PC-3 (cell line): ENCODE measurements at places on chromosomes 7 and 10. TPM values are rescaled to one million over a fixed set of nuclear protein-coding genes. Genes with fewer than 3 reads are reported as not detected.

Gene SLC13A1
- total RNA-seq = not detected in 2 replicates

- DNase-seq = peak; percentile 41
Observed at GRCh38 chr7:29413626-29414136, 150.0 kb upstream of the PRR15 start.

DNA sequence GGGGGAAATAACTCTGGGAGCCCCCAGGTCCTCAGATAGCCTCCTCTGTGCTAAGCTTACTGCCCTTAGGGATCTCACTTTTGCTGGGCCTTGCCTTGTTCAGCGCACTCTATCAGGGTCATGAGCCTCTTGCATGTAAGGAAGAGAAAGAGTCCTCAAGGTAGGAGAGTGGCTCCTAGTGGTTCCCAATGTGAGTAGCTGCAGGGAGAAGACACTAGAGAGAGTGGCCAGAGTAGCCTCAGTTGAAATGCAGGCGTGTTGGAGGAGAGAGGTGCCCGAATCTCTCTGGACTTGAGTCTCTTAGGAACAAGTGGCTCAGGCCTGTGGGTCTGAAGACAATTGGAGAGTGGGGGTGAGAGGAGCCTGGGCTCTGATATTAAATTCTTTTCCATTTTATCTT lies 94.3 kb upstream of the SORCS3 start:
- no peak for DNase-seq

- peak; percentile 95 for DNase-seq
Observed at GRCh38 chr10:97718659-97719142, 5.2 kb downstream of the MARVELD1 start.

Gene ARHGEF5
- 15.5 and 17.7 TPM in 2 replicates for total RNA-seq

DNA sequence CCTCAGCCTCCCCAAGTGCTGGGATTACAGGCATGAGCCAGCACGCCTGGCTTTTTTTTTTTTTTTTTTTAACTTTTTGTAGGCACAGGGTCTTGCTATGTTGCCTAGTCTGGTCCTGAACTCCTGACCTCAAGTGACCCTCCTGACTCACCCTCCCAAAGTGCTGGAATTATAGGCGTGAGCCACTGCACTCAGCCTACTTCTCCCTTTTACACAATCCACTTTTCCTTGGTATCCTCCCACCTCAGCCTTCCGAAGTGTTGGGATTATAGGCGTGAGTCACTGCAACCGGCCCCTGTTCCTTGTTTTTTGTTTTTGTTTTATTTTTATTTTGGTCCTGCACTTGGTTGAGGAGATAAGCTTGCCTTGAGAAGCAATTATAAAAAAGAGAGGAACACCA lies 75.9 kb upstream of the KMT2C start:
- DNase-seq = no peak

DNA sequence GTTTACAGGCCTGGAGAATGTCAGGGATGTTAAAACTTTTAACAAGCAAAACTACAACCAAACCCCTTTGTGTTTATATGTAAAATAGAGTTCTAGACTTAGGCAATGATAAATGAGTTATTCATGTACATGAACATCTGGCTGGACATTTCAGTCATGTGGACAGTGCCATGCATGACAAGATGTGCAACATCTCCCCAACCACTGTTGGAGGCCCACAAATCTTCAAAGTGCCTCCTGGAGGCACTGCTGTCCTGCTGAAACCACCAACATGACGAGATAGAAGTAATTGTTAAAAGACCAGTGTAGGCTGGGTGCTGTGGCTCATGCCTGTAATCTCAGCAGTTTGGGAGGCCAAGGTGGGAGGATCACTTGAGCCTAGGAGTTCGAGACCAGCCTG lies 18.4 kb downstream of the PPIA start:
- DNase-seq = no peak

Gene DLX5
- 0.15 and 0.23 TPM in 2 replicates for total RNA-seq

Gene LIPK
- not detected in 2 replicates for total RNA-seq

Gene TMEM213
- total RNA-seq = not detected in 2 replicates

DNA sequence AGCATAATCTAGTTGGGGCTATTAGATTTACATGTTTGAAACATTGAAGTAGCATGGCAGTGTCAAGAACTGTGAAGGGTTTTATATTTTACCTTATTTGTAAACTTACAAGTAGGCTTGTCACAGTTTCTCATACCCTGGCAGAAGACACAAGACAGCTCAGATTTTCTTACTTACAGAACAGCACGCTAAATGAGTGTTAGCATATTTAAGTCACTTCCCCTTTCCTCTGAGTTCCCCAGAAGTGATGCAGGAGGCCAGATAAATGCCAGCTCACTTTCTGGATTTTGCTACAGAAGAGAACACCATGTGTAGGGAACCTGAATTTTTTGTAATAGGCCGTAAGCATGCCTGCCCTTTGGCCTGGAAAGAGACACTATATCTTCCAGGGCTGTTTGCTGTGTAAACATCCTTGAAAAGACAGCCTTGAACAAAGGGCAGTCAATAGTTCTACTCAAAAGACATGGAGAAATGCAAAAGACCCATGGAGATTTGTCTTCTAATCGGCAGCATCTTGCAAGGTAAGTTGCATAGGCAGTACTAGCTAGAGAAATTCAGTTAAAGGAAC lies 279.1 kb downstream of the PHF14 start:
- DNase-seq = peak; percentile 37

DNA sequence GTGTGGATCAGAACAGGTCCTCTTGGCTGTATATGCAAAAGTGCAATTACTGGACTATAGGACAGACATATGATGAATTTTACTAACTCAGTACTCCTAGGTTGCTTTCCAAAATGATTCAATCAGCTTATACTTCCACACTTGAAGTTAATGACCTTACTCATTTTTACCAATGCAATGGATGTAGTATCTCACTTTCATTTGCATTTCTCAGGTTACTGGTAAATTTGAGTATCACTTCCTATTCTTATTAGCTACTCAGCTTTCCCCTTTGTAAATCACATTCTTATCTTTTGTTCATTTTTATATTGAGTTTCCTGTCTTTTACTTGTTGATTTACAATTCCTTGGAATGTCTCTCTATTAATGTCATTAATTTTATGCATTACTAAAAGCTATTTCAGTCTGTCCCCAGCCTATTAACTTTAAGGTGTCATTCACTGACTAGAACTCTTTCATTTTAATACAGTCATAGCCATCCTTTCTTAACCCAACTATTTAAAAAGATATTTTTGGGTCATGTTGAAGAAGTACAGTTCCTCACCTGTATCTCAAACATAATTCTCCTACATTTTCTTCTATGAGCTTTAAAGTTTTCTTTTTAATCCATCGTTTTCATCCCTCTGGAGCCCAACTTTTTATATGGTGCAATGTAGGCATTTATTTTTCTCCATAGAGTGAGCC lies 88.6 kb downstream of the VIM start:
- no peak for DNase-seq

GRCh38 chr7:156327474-156327873 lies 313.1 kb upstream of the RNF32 start:
- DNase-seq = no peak

DNA sequence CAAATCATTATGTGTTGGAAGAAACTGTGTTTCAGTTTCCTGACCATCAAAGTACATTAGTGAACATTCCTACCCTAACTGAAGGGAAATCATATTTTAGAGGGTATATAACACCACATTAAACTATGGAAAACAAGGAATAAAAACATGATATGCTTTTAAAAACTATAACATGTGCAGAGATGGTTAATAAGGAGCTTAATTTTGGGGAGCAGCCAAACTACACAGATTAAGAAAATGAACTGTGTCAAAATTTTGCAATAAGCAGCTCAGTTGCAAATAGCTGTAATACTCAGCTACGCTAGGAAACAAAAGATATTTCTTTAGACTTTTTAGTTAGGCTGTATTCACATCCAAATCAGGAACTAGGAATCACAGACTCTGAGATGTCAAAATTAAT lies 1115.7 kb upstream of the CELF2 start:
- DNase-seq = no peak

DNA sequence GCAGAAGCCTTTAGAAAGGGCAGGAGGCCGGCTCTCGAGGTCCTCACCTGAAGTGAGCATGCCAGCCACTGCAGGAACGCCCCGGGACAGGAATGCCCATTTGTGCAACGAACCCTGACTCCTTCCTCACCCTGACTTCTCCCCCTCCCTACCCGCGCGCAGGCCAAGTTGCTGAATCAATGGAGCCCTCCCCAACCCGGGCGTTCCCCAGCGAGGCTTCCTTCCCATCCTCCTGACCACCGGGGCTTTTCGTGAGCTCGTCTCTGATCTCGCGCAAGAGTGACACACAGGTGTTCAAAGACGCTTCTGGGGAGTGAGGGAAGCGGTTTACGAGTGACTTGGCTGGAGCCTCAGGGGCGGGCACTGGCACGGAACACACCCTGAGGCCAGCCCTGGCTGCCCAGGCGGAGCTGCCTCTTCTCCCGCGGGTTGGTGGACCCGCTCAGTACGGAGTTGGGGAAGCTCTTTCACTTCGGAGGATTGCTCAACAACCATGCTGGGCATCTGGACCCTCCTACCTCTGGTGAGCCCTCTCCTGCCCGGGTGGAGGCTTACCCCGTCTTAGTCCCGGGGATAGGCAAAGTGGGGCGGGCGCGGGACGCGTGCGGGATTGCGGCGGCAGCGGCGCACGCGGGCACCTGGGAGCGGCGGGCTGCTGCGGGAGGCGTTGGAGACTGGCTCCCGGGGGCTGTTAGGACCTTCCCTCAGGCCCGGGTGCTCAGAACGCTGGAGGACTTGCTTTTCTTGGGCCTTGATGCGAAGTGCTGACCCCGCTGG lies at the start of gene FAS:
TSS of gene FAS (plus strand) at position 415 of the 777 bp plus-strand sequence. CDS start at position 494, 79 bp downstream.
- peak; percentile 66 for DNase-seq

DNA sequence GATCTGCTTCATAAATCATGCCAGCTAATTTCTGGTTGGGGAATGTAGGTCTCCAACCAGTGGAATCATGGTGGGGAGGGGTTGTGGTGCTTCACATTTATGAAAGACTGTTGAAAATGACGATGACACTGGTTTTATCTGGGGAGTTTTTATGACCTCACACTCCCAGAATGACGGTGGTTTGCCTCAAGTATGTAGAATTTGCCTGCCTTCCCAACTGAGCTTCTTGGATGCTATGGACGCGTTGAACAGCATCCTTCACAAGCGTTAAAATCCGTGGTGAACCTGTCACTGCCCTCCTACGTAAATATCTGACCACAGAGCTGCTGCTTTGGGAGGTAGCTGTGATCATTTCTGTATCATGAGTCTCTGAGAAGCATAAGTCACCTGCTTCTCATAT lies 3.3 kb downstream of the INSYN2A start:
- DNase-seq = no peak

- no peak for DNase-seq
Observed at GRCh38 chr7:102260856-102261255, 25.8 kb upstream of the SH2B2 start.

GRCh38 chr7:5656233-5656632 lies 125.2 kb downstream of the RNF216 start:
- DNase-seq = no peak
